Pancreas (tissue), 10 donors: ENCODE measurements at places on chromosomes 6 and 20.

DNA sequence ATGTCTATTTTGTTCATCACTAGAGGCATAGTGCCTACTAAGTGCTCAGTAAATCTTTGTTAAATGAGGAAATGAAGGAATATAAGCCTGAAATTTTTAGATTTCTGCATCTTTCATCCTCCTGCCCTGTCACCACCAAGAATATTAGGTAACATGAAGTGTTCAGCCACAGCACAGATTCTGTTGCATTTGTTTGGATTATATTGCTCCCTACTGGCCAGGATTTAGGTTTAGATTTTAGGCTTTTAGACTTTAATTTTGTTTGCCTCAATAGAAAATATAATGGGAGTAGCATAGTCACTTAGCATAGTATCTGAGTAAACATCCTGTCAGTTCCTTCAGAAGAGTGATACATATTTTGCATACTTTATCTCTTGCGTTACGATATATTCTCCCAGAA is 14.2 kb downstream of the FARS2 start:
- no peak for DNase-seq

- DNase-seq: no peak
These were observed 52.9 kb upstream of the FNDC1 start for GRCh38 chr6:159116343-159116742.

DNA sequence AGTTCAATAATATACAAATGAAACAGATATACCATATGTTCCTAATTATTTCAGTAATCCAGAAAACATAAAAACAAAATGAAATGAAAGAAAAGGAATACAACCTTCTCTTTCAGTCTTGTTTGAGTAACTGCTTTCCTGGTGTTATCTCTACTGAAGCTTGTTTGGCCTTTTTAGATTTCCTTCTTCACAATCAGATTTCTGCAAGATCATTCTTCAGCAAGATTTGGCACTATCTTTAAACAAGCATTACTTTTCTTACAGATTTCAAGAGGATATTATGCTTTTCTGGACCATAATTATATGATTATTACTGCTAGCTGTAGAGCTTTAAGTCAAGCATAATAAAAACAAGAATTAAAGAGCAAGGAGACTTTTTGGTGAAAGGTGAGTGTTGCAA is 120.2 kb downstream of the MYB start:
- no peak for DNase-seq

DNA sequence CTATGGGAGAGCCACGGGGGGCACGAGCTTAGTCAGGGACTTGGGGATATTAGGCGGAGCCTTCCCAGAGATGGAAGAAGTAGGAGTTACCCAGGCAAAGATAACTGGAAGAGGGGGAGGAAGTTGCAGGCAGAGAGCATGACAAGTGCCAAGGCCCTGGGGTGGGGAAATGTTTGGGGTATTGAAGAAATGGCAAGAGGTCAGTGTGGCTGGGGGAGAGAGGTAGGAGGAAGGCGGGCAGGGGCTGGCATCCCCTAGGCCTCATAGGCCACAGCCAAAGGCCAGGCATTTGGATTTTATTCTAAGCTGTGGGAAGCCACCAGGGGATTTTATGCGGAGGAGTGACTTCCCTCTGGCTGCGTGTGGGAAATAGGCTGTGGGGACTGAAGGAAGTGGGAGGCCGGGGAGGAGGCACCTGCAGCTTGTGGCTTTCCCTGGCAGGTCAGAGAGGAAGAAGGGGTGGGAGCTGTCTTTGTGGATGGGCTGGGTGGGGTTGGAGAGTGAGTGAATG is 22.7 kb downstream of the SNAI1 start:
- no peak for DNase-seq

DNA sequence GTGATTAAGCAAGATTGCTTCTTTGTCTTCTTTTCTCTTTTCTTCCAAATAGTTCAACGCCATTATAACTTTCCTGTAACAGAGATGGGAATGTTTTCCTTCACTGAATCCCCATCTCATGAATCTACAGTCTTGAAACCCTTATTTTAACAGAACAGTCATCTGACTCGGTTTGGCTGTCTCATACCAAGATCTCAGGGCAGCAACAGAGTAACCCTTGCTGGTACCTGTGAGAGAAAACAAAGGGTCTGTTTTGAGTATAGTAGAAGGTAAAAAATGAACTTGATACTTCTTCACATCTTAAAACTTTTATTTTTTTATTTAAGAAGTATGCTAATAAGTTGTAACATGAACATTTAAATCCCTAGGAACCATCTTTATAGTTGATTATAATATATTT is 19.6 kb upstream of the DSE start:
- no peak for DNase-seq

GRCh38 chr6:55069132-55069781 is 105.1 kb upstream of the HCRTR2 start:
- DNase-seq: peak; percentile 8

DNA sequence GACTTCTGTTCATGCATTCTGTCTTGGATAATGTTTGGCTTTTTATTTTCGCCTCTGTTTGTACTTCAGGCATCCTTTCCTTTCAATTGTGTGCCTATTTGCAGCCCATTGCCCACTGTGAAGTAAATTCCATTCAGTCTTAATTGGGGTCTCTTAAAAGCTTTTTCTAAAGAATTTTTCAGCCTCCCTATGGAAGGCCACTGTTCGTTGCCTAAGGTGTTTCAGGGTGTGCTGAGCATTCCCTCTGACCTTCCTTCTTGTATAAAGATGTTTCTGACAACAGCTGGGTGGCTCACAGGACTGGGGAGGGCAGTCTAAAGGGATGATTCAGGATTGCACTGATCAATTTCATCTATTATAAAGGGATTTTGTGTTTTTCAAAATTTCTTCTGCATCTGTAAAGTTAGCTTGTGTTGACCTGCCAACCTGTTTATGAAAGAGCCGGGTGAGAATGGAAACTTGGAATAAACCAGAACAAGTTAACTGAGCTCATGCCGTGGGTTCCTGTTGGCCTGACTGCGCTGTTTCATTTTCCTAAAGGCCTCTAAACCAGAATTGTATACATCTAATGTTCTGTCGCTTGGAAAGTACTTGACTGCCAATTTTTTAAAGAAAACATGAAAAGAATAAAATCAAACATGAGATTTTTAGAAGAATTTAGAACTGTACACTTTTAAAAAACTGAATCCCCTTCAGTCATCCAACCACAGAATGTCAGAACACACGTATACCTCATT is 14.3 kb downstream of the PHACTR2 start:
- no peak for DNase-seq

- no peak for DNase-seq
These were observed 62.0 kb downstream of the GFOD1 start for GRCh38 chr6:13425270-13425873.

DNA sequence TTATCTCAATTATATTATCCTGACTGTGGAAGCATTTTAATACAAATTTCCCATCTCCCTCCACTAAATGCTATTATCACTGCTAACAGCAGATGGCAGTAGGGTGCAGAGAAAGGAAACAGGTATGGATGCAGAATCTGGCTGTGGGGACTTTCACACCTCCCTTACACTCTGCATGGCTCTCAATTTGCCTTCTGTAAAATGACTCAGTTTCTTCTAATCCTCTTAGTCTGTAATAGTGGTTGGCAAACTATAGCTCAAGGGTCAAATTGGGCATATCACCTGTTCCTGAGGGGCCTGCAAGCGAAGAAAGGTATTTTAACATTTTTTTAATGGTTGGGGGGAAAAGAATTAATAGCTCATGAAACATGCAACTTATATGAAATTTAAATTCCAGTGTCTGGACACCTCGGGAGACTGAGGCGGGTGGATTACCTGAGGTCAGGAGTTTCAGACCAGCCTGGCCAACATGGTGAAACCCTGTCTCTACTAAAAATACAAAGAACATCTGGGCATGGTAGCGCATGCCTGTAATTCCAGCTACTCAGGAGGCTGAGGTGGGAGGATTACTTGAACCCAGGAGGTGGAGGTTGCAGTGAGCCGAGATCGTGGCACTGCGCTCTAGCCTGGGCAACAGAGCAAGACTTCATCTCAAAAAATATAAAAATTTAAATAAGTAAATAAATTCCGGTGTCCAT is 83.5 kb downstream of the ZMYND8 start:
- DNase-seq: no peak

DNA sequence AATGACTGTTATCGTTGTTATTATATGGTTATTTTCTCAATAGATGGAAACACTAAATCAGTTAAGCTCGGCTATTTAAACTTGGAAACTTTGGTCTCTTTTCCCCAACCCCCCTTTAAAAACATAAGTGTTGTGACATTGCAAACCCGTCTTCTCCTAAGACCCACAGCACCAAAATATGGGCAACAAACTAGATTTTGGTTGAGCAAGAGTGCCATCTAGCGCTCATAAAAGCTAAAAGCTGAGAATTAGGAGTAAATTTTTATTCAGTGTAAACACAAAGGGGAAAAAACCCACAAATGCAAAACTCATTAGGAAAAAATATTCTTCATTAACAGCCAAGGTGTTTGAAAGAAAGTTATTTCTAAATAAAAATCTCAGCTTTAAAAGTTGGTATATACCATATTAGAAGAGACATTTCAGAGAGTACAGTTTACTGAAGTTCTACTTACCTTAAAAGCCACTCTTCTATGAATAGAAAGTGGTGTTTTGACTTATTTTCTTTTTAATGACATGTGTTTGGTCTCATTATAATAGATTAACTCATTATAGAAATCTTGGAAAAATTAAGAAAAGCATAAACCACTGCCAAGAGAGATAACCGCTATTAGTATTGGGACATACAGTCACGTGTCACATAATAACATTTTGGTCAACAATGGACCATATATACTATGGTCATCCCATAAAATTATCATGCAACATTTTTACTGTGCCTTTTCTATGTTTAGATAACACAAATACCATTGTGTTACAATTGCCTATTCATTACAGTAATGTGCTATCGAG is 21.1 kb downstream of the SESN1 start:
- no peak for DNase-seq

DNA sequence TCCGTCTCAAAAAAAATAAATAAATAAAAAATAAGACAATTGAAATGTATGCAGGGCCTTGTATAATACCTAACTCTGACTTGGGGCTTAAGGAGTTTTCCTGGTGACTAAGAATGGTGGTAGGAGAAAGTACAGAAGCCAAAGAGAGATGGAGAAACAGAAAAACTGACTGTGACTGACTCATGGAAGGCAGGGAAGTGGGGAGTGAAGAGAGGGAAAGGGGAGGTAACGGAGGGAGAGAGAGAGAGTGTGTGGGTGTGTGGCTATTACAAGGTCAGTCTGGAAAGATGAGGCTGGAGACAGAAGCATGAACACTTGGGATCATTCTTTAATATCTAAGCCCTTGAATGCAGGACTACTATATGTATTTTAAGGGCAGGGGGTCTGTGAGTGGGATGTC is 38.5 kb downstream of the SNRNP48 start:
- DNase-seq: no peak

- DNase-seq: no peak
These were observed 46.8 kb upstream of the CCDC28A start for GRCh38 chr6:138726757-138727097.

DNA sequence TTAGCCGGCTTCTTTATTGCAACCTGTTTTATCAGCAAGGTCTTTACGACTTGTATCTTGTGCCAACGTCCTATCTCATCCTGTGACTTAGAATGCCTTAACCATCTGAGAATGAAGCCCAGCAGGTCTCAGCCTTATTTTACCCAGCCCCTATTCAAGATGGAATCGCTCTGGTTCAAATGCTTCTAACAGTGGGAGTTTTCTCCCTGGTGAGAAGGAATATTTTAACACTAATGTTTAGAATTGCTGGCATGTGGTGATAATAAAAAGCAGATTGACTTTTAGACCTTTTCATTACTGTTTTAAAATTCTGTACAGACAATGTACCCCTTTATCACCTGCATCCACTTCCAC is 9.9 kb upstream of the KCNK15 start:
- DNase-seq: no peak

DNA sequence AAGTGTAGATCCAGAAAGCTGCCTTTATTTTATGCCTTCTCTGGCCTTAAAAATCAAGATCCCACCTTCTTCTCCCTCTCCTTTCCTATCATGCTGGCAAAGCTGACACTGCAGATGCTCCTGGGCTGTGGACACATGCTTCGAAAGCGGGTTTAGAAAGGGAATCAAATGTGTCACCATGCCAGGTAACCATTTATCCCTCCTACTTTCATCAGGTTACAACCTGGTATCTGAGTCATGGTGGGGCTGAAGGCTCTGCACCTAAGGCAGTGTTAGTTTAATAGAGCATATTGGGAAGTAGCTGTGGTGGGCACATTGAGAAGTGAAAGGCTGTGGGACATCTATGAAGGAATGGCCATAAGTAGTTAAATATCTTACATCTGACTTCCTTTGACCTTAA is 69.8 kb downstream of the GJA1 start:
- no peak for DNase-seq

- DNase-seq: no peak
These were observed 3.6 kb downstream of the DSTN start for GRCh38 chr20:17573463-17573862.

- no peak for DNase-seq
These were observed 10.7 kb downstream of the TULP4 start for GRCh38 chr6:158322724-158323560.

DNA sequence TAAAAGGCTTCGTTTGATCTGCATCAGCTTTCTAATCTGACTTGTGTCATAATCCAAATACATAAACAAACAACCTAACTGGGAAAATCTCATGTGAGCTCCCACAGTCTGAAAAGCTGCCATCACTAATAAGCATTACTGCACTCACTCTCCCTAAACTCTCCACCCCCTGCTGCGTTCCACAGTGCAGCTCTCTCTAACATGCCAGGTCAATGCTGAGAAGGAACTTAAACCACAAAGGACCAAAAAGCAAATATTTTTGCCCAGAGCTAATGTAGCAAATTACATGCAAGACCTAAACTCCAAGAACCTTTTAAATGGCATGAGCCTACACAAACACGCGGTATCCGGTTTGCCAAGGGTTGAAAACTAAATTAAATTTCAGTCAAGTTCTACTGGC is 542.3 kb upstream of the JARID2 start:
- DNase-seq: no peak

- DNase-seq: no peak
These were observed 9.4 kb downstream of the CEP162 start for GRCh38 chr6:84218091-84218490.

- DNase-seq: no peak
These were observed 107.5 kb upstream of the SCAF8 start for GRCh38 chr6:154625721-154626120.

GRCh38 chr6:139449611-139450000 is 75.2 kb upstream of the CITED2 start:
- no peak for DNase-seq

GRCh38 chr6:15358579-15359327 is 112.9 kb downstream of the JARID2 start:
- no peak for DNase-seq

- DNase-seq: no peak
These were observed 155.5 kb upstream of the SLC24A3 start for GRCh38 chr20:19056909-19057308.
